ENCODE measurements at places on chromosomes 3 and 15.

- no peak for DNase-seq
These were observed 183.4 kb upstream of the TOPAZ1 start for GRCh38 chr3:44058022-44058867.

DNA sequence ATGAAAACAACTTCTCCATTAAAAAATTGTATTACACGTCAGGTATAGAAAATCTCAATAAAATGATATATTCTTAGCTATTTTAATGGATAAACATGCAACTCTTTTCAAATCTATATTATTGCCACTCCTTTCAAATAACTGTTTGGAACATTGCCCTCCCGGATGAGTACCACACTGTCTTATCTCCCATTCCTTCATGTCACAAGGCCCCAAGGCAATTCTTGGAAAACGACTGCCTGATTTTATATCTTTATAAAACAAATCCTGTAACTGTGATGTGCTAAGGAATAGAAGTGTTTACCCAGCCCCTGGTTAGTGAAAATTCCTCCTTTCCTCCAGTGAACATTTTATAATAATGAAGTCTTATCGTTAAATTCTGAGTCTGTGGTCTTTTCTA lies 6.2 kb upstream of the ZNF619 start:
- DNase-seq, result no peak

DNA sequence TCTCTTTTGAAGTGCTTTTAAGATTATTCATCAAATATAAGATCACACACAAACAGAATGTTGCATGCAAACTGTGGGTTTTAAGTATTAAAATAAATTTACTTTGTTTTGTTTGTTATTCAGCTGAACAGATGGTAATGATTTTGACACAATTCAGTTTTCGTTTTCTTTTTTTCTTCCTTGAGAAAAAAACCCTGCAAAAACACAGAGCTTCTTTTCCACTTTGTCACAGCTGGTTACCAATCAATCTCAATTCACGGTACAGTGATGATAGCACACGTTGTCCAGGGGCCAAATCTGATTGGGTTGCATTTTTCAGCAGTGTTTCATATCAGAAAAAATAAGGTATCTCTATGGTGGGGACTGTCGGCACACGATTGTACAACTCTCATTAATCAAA lies 473.6 kb downstream of the ROBO2 start:
- DNase-seq, result no peak

GRCh38 chr15:34732430-34732829 lies 22.4 kb downstream of the GJD2 start:
- DNase-seq, result no peak

DNA sequence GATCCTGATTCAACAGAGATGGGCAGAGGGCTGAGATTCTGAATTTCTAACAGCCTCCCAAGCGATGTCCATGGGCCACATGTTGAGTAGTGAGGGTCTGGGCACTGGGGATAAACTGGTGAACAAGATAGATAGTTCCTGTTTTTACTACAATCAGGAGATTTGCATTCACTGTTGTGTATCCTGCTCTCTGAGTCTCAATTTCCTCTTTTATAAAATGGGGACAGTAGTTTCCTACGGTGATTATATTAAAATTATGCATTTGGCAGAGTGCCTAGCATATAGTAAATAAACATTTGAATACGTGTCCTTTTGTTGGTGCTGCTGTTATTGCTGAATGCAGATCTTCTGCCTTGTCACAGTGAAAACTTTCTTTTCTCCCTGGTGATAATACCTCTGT lies 102.5 kb downstream of the MYH15 start:
- no peak for DNase-seq

GRCh38 chr15:101314336-101315125 lies 19.5 kb upstream of the SNRPA1 start:
- peak; percentile 5 for DNase-seq

DNA sequence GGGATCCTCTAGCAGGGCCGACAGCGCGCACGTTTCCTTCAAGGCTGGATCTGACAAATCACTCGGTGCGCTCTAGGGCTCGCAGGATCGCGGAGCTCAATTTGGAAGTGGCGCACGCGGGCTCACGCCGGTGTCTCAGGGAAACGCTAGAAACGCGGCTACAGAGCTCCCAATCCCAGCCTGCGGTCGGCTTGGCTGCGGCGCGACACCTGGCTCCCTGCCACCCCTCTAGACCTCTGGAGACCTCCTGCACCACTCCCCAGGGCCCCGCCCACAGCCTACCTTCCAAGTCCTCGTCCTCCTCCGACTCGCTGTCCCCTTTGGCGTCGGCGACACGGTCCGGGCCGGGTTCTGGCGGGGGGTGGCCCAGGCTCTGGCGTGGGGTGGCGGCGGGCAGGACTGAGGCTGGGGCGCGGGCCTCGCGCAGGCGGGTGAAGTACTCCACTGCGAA lies 596 bp downstream of the PRKAR2A start:
- peak; percentile 76 for DNase-seq

DNA sequence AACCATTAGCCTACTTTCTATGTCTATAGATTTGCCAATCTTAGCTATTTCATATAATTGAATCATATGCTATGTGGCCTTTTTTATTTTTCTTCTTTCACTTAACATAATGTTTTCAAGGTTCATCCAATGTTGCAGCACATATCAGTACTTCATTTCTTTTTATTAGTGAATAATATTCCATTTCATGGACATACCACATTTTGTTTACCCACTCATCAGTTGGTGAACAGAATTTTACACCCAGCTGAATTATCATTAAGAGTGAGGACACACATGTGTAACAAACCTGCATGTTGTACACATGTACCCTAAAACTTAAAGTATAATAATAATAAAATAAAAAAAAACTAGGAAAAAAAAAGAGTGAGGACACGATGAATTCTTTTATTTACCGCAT lies 81.7 kb upstream of the C3orf80 start:
- no peak for DNase-seq

DNA sequence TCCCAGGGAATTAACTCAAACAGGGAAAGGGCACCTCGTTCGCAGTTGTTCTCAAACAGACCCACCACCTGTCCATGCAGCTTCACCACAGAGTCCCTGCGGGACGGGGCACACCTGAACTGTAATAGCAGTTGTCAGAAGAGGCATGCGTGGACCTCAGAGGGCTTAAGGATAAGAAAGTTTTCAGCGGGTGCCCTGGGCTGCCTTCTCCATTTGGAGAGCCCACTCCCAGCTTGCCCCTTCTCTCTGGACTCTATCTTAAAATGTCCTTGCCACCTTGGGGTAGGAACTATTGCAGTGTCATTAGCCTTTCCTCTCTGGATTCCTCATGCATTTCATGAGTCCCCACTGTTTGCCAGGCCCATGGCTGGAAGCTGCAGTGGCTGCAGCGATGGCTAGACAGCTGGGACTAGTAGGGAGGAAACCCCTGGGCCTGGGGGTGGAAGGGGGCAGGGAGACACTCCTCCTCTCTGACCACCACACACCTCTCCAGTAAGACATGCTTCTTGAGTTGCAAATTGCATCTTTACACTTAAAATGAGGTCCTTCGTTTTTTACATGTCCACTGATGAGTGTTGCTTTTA lies 33.5 kb downstream of the PDIA5 start:
- DNase-seq, result no peak

DNA sequence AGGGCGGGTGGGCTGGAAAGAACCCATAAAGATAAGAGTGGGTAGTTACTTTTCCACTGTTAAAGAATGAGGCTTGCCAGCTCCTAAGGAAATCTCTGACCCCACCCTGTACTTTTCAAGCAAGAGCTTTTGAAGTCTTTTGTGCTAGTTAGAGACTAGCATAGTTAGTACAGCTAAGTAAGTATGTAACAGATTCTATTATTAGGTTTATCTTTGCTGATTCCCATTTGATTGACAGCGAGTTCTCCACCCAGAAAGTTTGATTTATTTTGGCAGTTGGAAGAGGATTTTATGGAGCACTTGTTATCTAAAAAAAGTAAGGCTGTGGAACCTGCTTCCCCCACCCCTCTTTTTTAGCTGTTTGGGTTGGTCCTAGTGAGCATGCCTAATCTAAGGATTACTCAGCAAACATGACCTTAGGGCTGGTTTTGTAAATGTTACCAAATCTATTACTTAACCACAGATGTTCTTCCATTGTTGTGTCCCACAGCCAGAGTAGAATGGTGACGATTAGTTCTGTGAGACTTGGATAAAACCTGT lies 57.6 kb downstream of the FNDC3B start:
- no peak for DNase-seq

GRCh38 chr15:64681424-64682024 lies 93.9 kb downstream of the RBPMS2 start:
- DNase-seq, result no peak

- no peak for DNase-seq
These were observed 131.4 kb downstream of the TMCO5A start for GRCh38 chr15:38065721-38066345.

DNA sequence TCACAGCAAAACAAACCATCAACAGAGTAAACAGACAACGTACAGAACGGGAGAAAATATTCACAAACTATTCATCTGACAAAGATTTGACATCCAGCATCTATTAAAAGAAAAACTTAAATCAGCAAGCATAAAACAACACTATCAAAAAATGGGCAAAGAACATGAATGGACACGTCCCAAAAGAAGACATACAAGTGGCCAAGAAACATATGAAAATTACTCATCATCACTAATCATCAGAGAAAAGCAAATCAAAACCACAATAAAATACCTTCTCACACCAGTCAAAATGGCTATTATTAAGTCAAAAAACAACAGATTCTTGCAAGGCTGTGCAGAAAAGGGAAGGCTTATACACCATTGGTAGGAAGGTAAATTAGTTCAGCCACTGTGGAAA lies 13.7 kb upstream of the SERPINI2 start:
- no peak for DNase-seq

DNA sequence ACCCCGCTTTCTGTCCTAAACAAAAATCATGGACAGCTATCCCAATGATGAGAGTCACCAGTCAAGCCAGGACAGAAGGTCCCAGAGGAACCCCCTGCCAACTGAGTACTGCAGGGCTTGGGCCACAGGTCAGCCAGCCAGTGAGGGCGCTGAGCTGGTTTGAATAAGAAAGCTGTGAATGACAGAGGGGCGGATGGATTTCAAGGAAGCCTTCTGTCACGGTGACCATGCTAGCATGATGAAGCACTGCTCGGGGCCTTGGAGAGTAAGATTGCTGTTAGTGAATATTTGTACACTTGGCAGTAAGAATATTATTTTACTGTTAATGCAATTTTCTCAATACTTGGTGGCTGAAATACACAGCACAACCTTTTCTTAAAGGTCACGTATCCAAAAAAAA lies 734.0 kb upstream of the NR2F2 start:
- no peak for DNase-seq

DNA sequence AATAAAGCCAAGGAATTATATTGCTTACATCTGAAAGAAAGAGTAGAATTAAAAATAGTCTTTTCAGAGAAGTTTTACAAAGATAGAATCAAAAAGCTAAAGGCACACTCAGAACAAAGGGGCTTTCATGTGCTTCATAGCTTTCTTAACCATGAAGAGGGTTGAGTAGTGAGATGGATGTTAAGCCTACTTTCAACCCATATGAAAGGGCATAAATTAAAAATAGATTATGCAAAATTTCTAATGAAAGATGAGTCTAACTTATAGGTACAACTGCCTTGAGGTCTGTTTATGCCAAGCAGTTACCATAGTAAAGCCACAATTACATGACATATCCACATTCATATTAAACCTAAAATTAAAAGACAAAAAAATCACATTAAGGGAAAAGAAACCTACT lies 223.3 kb upstream of the ARHGEF26 start:
- DNase-seq, result no peak

DNA sequence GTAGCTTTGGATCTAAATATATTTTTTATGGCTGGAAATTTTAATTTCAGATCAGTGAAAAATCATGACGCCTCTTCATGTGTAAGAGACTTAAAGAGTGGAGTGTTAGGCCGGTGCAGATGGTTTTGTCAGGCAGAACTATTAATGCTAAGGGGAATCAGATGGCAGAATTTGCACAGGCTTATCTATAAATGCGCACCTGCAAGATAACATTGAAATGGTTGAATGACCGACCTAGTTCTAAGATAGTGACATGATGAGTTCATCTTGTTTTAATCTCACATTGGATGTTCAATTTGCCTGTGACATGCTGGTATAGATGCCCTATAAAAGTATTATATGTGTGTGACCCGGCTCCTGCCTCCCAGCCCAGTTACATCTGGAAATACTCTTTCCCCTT lies 340.6 kb downstream of the FEZF2 start:
- DNase-seq, result no peak

DNA sequence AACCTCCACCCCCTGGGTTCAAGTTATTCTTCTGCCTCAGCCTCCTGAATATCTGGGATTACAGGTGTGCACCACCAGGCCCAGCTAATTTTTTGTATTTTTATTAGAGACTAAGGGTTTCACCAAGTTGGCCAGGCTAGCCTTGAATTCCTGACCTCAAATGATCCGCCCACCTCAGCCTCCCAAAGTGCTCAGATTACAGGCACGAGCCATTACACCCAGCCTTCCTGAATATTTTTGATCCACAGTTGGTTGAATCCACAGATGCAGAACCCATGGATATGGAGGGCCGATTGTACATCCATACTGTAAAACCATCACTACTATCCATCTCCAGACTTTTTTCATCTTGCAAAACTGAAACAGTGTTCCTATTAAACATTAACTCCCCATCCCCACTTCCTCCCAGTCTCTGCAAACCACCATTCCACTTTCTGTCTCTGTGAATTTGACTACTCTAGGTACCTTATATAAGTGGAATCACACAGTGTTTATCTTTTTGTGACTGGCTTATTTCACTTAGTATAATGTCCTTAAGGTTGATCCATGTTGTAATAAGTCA lies 8.2 kb upstream of the TMEM62 start:
- DNase-seq, result no peak

- DNase-seq, result no peak
These were observed 461 bp downstream of the COPB2 start for GRCh38 chr3:139388821-139389551.

- no peak for DNase-seq
These were observed 54.8 kb upstream of the BCL6 start for GRCh38 chr3:187799942-187800641.

DNA sequence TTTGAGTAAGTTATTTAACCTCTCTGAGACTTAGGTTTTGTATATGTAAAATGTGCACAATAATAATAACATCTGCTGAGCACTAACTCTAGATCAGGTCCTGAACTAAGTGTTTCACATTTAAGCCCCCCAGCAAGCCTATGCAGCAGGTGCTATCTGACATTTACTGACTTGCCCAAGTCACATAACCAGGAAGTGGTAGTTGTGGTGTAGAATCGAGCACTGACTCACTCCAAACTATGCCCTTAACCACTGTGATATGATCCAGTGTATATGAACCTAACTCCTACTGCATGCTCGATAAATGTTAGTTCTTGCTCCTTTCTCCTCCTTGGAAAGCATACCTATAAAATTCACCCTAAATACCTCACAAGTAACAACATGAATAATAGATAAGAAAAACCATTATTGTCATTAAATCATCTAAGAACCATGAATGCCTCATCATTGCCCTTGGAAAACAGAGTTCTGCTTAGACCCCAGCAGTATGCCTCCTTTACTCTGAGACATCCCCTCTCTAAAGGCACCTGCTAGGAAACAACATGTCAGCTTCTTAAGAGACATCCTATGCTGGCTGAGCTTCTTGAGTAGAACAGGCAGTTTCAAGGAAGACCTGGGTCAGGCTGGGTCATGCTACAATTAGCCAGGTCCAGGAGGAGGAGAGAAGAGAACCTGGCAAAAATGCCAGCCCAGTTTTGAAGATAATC lies 3.0 kb upstream of the SHC4 start:
- DNase-seq, result no peak

- DNase-seq, result no peak
These were observed 17.7 kb downstream of the SEC62 start for GRCh38 chr3:169984292-169984691.

Data from uterus (tissue), 4 donors.